ENCODE measurements at places on chromosomes 2 and 18.

GRCh38 chr2:154462634-154463033 lies 235.9 kb upstream of the KCNJ3 start:
- DNase-seq, result no peak

DNA sequence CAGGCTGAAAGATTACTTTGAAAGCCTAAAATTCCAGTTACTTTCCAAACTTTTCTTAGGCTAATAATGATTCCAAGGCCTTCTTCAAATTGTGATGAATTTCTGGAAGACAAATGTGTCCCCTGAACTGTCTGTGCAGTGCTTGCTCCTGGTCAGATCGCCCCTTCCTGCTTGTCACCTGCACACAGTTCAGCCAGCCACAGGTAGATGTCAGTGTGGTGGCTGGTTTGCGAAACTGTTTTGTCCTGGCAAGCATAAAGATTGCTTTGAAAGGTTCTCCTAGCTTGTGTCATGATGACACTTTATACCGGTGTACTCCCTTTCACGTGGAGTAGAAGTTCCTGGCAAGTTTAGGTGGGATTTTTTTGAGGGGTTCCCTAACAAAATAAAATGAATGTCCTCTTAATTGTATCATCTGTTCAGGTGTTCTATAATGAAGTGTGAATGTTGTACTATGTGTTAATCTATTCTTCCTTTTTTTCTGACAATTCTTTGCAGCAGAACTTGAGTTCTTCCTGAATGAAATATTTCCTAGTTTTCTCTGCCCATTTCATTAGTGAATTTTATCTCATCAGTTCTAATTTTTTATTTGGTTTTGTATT lies 298.8 kb downstream of the ZNF407 start:
- peak; percentile 36 for DNase-seq

GRCh38 chr2:60285626-60286316 lies 267.7 kb downstream of the BCL11A start:
- no peak for DNase-seq

GRCh38 chr2:23503682-23504081 lies 118.7 kb downstream of the KLHL29 start:
- DNase-seq, result no peak

- DNase-seq, result no peak
Observed at GRCh38 chr2:128770143-128771085, 451.7 kb upstream of the HS6ST1 start.

DNA sequence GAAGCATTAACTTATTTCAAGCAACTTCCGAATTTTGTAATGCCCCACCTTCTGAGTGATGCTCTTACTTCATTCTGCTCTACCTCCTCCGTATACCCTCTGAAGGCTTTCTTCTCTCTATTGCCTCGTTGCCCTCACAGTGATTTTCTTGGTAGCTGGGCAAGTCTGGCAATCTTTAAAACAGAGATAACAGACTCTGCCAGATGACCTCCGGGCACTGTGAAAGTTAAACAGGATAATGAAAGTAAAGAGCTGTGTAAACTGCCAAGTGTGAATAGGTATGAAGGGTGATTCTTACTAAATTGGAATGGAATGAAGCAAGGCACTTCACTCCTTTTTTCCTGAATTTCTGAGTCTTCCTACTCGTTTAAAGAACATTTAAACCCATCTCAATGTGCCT lies 207.3 kb upstream of the GYPC start:
- DNase-seq, result no peak

DNA sequence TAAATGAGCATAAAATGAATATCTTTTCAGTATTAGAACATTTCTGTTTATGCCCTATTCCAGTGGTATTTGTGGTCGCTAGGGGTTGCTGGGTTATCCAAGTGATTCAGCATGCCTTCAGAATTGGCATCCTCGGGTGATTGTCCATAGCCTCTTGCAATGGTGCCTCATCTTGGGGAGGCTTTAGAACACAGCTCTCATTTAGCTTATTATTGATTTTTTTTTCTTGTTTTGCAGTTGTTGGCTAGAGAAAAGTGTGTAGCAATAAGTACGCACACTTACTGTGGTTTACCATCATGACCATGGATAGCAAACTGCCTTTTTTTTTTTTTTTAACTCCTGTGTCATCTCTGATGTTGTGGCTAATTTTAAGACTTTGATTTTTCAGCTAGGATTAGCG lies 33.6 kb downstream of the PLEKHA3 start:
- DNase-seq, result no peak

DNA sequence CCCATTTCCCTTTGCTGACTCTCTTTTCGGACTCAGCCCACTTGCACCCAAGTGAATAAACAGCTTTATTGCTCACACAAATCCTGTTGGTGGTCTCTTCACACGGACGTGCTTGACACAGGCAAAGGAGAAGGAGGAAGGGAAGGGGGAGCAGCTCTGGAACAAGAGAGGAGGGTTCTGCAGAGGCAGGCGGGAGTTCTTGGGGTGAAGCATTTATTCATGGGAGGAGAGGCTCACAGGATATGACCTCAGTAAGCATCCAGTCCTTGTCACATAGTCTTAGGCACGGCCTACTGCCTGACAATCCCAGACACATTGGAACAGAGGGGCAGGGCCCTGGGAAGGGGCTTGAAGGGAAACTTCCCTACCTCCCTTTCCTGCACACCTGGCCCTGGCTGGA lies 171.7 kb upstream of the HS6ST1 start:
- DNase-seq, result no peak

GRCh38 chr2:201733544-201733943 lies 35.1 kb upstream of the MPP4 start:
- no peak for DNase-seq

- no peak for DNase-seq
Observed at GRCh38 chr18:62037989-62038778, 145.4 kb upstream of the RNF152 start.

- no peak for DNase-seq
Observed at GRCh38 chr2:19500126-19500525, 141.7 kb upstream of the OSR1 start.

DNA sequence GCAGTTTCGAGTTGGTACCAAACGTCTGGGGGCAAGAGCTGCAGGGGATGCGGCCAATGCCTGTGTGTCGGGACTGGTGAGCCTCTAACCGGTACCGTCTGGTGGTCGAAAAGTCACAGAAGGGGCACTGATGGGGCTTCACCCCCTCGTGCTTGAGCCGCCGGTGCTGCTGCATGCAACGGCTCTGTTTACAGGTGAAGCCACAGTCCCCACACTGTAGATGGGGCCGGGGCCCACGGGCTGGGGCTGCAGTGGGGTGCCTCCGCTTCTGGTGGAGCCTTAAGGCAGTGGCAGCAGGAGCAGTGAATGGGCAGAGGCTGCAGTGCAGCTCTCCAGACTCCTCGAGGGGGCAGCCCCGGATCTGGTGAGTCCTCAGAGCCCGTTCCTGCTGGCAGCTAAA lies 16.6 kb downstream of the ZNF142 start:
- no peak for DNase-seq

GRCh38 chr2:237139123-237139675 lies 53.5 kb downstream of the COPS8 start:
- no peak for DNase-seq

GRCh38 chr18:61924550-61924949 lies 31.7 kb upstream of the RNF152 start:
- DNase-seq, result no peak

DNA sequence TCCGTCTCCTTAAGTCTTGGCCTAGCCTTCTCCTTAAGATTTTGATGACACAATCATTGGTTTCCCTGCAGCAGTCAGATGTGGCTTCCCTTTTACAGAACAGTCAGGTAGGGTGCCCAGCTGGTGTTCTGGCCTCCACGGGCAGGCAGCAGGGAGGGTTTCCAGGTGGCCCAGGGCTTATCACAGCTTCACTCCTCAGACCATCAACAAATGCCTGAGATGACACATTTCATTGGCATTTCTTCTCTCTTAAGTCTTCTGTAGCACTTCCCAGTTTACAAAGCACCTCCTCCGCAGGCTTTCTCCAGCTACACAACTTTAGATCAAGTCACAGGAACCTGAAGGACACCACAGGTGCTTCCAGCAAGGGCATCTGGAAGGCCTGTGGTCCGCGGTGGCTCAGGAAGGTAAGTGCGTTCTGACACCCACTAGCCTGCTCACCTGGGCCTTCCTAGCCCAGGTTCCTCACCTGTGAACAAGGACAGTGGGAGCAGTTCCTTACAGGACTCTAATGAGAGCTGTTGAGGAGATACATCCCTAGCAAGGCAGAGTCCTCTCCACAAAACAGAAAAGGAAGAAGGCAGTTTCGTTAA lies 37.6 kb downstream of the PTPN18 start:
- DNase-seq, result no peak

DNA sequence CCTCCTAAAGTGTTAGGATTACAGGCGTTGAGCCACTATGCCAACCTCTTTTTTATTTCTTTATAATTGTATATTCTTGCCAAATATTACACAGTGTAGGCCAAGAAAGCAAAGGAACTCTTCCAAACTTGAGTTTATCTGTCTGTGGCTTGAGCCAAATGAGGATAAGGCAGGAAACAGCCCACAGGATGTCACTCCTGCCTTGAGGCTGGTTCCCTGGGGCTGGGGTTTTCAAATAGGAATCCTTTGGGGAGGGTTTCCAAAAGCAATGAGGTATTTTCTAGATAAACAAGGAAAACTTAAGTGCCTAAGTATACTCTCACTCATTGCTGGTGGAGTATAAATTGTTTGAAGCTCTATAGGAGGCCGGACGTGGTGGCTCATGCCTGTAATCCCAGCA lies 56.4 kb downstream of the ADCY3 start:
- no peak for DNase-seq

GRCh38 chr2:190809876-190810525 lies 70.6 kb upstream of the GLS start:
- no peak for DNase-seq

DNA sequence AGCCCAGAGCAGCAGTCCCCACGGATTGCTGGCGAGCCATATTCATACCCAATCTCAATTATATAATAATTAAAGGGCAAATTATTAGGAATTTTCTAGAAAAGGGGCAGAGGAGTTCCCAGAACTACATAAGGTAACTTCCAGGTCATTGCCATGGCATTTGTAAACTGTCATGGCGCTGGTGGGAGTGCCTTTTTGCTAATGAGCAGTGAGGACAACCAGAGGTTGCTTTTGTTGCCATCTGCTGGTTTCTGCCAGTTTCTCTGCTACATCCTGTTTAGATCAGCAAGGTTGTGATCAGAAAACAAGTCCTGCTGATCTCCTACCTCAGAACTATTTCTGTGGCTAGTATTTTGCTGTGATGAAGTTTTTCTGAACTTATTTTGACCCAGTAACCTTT lies 159.8 kb upstream of the PIEZO2 start:
- no peak for DNase-seq

- no peak for DNase-seq
Observed at GRCh38 chr2:118844261-118845004, 3.0 kb downstream of the EN1 start.

DNA sequence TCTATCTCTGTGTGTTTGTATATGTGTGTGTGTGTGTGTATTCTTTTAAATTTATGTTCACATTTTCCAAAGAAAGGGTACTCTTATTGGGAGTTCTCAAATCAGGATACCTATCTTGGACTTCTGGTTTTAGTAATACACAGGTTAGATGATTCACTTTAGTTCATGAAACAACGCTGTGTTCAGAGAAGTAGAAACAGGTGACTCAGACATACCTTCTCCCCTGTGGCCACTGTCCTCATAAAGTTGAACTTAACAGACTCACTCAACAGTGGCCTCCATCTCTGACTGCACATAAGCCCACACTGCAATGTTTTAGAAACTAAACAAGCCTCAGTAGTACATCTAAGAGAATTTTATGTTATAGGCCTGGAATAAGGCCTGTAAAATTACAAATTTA lies 566.6 kb upstream of the VRK2 start:
- no peak for DNase-seq

All from activated naive CD4-positive, alpha-beta T cell (primary cell).